ENCODE measurements at places on chromosomes 12 and 14.

DNA sequence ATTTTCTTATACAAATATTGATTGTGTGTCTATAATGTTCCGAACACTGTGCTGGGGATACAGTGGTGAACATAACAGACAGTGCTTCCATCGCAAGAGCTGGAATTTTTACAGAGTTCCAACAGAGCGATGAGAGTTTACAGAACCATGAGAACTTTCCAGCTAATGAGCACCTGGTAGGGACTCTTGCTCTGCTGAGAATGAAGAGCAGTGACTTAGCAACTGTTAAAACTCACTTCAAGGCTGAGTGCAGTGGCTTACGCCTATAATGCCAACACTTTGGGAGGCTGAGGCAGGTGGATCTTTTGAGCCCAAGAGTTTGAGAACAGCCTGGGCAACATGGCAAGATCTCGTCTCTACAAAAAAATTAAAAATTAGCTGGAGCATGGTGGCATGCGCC, 113.8 kb upstream of the DIO2 start:
- no peaks in the 10 kb centered on the region for H3K27me3 ChIP-seq
- no peaks in the 10 kb centered on the region for H3K4me1 ChIP-seq
- H3K36me3 ChIP-seq: no peaks in the 10 kb centered on the region

- no peaks in the 10 kb centered on the region for H3K36me3 ChIP-seq
- H3K27ac ChIP-seq: no peak overlapping the region
- no peaks in the 10 kb centered on the region for H3K4me1 ChIP-seq
- no peak for DNase-seq
- no peaks in the 10 kb centered on the region for H3K27me3 ChIP-seq
- H3K4me3 ChIP-seq: peak overlapping the region; percentile 100
Observed at GRCh38 chr12:93379326-93379980, 1.7 kb downstream of the NUDT4 start.

- H3K27me3 ChIP-seq: no peaks in the 10 kb centered on the region
- no peaks in the 10 kb centered on the region for H3K36me3 ChIP-seq
- DNase-seq: no peak
- H3K4me1 ChIP-seq: no peaks in the 10 kb centered on the region
Observed at GRCh38 chr12:122820838-122821271, 14.4 kb upstream of the HIP1R start.

GRCh38 chr14:56751471-56751870, 58.8 kb downstream of the OTX2 start:
- H3K4me3 ChIP-seq: no peak overlapping the region
- no peak overlapping the region for H3K27ac ChIP-seq
- H3K4me1 ChIP-seq: no peaks in the 10 kb centered on the region
- no peak for DNase-seq

GRCh38 chr12:104105461-104105860, 32.5 kb downstream of the NFYB start:
- no peak overlapping the region for H3K4me3 ChIP-seq
- no peak for DNase-seq
- H3K27me3 ChIP-seq: no peaks in the 10 kb centered on the region
- no peak overlapping the region for H3K27ac ChIP-seq
- no peaks in the 10 kb centered on the region for H3K4me1 ChIP-seq

- H3K4me3 ChIP-seq: no peak overlapping the region
- H3K27me3 ChIP-seq: no peaks in the 10 kb centered on the region
- no peak for DNase-seq
- H3K27ac ChIP-seq: no peak overlapping the region
- peaks cover 1% of the 10 kb centered on the region for H3K36me3 ChIP-seq
Observed at GRCh38 chr14:58549105-58549757, 88.5 kb upstream of the DACT1 start.

GRCh38 chr12:11693601-11694000, 44.1 kb downstream of the ETV6 start:
- DNase-seq: no peak
- no peaks in the 10 kb centered on the region for H3K27me3 ChIP-seq
- H3K4me1 ChIP-seq: peaks cover under 1% of the 10 kb centered on the region
- H3K27ac ChIP-seq: no peak overlapping the region

- H3K36me3 ChIP-seq: no peaks in the 10 kb centered on the region
- H3K4me1 ChIP-seq: no peaks in the 10 kb centered on the region
- no peaks in the 10 kb centered on the region for H3K27me3 ChIP-seq
- no peak for DNase-seq
- H3K27ac ChIP-seq: no peak overlapping the region
Observed at GRCh38 chr12:44555454-44555853, 320.7 kb downstream of the NELL2 start.

DNA sequence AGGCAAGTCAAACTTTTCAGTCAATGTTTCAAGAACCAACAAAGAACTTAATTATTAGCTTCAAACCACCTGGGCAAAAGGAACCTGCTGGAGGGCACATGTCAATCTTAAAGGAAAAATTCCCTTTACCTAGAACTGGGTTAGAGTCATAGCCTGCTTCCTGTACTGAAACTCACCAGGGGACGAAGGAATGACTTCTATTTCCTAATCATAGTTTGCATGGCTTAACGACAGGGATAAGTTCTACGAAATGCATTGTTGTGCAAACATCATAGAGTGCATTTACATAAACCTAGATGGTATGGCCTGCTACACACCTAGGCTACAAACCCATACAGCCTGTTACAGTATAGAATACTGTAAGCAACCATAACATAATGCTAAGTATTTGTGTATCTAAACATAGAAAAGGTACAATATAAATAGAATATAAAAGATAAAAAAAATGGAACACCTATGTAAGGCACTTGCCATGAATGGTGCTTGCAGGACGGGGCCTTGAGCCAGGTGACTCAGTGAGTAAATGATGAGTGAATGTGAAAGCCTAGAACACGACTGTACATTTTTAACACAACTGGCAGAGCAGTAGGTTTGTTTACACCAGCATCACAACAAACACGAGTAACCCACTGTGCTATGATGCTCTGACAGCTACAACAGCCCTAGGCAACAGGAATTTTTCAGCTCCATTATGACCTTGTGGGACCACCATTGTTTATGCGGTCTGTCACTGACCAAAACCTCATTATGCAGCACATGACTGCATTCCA, 234.9 kb upstream of the CAND1 start:
- DNase-seq: no peak
- H3K36me3 ChIP-seq: no peaks in the 10 kb centered on the region
- H3K4me3 ChIP-seq: no peak overlapping the region
- H3K27ac ChIP-seq: no peak overlapping the region
- no peaks in the 10 kb centered on the region for H3K27me3 ChIP-seq

- H3K36me3 ChIP-seq: no peaks in the 10 kb centered on the region
- no peaks in the 10 kb centered on the region for H3K4me1 ChIP-seq
- DNase-seq: no peak
Observed at GRCh38 chr14:70934502-70935134, 27.4 kb downstream of the PCNX1 start.

DNA sequence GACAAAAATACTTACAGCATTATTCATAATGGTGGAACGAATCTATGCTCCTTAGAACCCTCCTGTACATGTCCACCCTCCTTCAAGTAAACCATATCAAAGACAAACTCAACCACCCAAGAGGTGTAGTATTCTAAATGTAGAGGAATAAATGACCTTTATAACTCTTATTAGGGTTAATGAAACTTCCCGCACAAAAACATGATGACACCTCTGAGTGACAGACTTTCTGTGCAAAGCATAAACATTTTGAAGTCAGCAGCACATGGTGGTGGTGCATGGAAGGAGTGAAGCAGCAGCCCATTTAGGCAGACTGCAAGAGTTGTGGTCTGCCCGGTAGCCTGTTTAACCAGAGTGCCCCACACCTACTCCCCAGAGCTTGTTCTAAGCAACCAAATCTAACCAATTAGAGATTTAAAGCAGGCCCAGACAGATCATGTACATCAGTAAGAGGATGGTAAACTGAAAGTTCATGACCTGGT, 615 bp upstream of the ASB8 start:
- no peaks in the 10 kb centered on the region for H3K4me1 ChIP-seq
- no peak overlapping the region for H3K27ac ChIP-seq
- DNase-seq: no peak
- H3K36me3 ChIP-seq: peaks cover 2% of the 10 kb centered on the region
- H3K27me3 ChIP-seq: no peaks in the 10 kb centered on the region

DNA sequence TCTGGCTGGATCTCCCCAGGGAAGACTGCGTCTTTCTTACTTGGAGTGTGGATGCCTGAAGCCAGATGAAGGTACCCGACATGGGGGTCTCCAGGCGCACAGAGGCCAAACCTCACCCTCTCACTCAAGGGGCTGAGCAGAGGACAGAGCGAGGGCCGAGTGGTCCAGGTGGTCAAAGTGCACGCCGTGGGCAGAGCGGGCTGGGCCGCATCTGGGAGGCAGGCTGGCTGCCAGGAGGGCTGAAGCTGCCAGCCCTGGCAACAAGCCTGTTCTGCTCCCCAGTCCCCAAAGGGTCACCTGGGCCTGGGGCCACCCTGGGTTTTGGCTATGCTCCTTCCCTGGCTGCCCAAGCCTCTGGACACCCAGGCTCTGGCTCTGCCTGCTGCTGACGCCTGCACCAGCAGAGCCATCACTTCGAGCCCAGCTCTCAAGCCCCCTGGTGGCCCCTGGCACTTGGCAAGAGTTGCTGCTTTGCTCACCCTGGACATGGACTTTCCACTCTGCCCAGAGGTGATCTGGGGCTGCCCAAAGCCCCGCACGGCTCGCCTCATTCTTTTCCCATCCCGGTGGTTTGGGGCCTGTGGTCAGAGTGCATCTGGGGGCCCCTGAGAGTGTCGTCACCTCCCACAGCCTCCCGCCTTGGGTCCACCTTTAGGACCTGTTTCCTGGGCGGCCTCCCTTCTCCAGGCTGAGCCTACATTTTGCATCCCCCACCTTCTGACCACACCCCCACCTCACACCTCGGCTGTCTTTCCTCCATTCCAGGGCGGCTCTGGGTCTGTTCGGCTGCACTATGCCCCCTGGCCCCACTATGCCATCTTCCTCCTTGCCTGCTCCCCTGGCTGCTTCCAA, 2.8 kb downstream of the ADSS1 start:
- H3K4me1 ChIP-seq: no peaks in the 10 kb centered on the region
- no peak for DNase-seq
- no peaks in the 10 kb centered on the region for H3K27me3 ChIP-seq
- H3K36me3 ChIP-seq: no peaks in the 10 kb centered on the region
- H3K4me3 ChIP-seq: no peak overlapping the region

DNA sequence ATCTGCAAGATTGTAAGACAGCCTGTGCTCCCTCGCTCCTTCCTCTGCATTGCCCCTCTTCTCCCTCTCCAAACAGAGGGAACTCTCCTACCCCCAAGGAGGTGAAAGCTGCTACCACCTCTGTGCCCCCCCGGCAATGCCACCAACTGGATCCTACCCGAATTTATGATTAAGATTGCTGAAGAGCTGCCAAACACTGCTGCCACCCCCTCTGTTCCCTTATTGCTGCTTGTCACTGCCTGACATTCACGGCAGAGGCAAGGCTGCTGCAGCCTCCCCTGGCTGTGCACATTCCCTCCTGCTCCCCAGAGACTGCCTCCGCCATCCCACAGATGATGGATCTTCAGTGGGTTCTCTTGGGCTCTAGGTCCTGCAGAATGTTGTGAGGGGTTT, 37.4 kb downstream of the DAD1 start:
- H3K4me3 ChIP-seq: no peak overlapping the region
- H3K4me1 ChIP-seq: no peaks in the 10 kb centered on the region
- no peak for DNase-seq
- H3K27ac ChIP-seq: no peak overlapping the region
- no peaks in the 10 kb centered on the region for H3K36me3 ChIP-seq

DNA sequence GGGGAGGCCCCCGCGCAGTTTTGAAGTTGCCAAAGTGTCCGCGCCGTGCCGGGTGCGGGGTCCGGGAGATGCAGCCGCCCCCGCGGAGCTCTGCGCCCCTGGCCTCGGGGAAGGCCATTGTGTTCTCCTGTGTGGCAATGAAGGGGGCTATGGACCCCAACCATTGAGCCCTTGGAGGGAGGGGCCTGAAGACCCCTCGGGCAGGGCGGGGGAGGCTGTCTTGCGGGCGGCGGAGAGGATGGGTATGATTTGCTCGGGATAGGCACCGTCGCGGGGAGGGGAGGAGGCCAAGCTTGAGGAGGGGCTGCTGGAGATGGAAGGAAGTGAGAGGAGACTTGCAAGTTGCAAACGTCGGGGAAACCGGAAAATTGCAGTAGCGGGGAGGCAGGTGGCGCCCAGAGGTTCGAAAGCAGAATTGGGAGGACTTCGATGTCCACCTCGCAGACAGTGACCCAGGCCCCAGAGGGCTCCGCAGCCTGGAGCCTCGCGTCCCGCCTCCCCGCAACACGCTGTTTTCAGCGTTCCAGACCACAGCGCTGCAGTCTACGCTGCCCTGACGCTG, 25.4 kb downstream of the BCL11B start:
- no peaks in the 10 kb centered on the region for H3K36me3 ChIP-seq
- H3K4me3 ChIP-seq: no peak overlapping the region
- no peak overlapping the region for H3K27ac ChIP-seq
- no peaks in the 10 kb centered on the region for H3K4me1 ChIP-seq
- H3K27me3 ChIP-seq: no peaks in the 10 kb centered on the region

DNA sequence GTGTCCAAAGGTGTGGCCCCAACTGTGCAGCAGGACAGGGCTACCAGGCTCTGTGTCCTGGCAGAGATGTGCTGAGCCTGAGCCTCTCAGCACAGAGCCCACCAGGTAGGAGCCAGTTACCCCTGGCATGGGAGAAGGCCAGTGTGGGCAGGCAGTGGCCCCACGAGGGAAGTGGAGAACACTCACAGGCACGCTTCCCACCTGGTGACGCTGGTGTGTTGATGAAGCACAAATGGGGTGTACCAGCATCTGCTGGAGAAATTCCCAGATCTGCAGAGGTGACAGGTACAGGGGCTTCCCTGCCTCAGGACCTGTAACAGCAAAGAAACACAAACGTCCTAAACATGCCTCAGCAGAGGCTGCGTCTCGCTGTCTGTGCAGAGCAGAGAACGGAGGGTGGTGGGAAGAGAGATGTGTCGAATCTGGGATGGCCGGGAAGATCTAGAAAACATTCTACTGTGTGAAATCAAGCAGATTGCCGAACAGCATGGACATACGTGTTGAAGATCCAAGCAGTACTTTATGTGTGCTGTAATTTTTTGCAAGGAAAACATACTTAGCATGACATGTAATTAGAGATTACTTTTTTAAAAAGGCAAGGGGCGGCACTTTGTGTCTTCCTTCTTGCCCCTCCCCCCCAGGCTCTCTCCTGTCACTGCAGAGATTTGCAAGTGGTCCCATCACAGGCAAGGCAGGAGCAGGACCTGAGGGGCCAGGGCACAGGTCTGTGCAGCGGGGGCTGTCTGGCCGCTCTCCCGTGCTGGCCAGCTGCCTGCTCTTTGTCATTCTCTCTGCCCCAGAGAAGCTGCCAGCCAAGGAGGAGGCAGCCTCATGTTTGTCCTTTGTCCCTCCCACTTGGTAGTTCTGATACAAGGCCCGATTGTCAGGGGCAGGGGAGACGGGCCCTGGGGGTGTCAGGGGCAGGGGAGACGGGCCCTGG, 17.3 kb downstream of the HIP1R start:
- peak overlapping the region; percentile 92 for H3K27ac ChIP-seq
- no peaks in the 10 kb centered on the region for H3K27me3 ChIP-seq
- H3K36me3 ChIP-seq: no peaks in the 10 kb centered on the region
- H3K4me3 ChIP-seq: no peak overlapping the region
- DNase-seq: peak; percentile 80

DNA sequence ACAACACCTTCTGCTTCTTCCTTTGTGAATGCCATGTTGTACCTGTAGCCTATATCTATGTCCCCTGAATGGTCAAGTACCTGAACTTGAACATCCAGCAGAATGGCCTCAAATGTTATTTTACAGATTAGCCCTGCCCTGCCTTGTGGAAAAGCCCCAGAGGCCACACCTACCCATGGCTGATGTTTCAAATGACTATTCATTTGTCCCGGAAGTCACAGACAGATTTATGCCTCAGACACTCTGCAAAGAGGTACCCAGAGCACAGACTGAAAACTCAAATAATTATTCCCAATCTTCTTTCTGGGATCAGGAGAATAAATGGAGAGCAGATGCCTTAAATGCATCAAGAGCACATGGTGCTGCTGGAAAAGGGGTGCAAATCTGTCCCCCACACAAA, 13.0 kb upstream of the DPF3 start:
- H3K4me1 ChIP-seq: peaks cover 6% of the 10 kb centered on the region
- H3K27ac ChIP-seq: peak overlapping the region; percentile 14
- no peaks in the 10 kb centered on the region for H3K36me3 ChIP-seq
- no peak overlapping the region for H3K4me3 ChIP-seq
- no peaks in the 10 kb centered on the region for H3K27me3 ChIP-seq

Data from aorta (tissue), 5 donors.